ENCODE measurements at places on chromosomes 4 and X.

DNA sequence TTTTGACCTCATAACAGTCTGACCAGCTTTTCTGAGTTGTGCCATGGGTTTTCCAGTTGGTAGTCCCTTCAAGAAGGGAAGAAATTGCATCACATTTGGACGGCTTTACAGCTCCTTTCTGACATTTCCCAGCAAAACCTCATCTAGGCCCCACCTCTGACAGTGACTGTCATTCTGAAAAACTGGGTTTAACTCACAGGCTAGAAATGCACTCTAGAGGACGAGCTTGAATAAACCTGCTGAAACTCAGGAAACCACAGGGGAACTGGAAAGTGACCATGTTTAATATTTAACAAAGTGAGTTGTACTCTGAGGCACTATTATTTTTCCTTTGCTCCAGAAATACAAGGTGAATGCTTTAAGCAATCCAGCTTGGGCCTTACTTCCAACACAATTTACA is 434.3 kb upstream of the RASGEF1B start:
- DNase-seq = no peak

- no peak for DNase-seq
Observed at GRCh38 chr4:111838406-111838930, 306.8 kb upstream of the FAM241A start.

GRCh38 chrX:13515211-13515930 is 54.0 kb upstream of the EGFL6 start:
- DNase-seq = no peak

DNA sequence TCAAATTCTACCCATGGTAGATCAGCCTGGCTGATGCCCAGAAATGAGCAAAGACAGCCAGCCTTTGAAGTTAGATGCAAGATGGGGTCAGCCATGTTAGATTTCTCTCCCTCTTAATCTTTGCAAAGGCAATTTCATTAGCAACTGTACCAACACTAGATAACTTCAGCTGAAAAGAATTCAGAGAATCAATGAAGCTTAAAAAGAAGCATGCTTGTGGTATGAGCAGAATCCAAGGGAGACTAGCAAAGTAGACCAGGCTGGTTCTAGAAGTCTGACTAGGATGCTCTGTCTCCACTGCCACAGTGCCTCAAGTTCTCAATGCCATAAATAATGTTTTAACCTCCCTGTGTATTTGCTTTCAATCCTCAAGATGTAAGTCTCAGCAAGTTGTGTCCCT is 247.3 kb downstream of the SLC7A11 start:
- DNase-seq = no peak

- no peak for DNase-seq
Observed at GRCh38 chr4:154908168-154908567, 127.1 kb downstream of the RBM46 start.

DNA sequence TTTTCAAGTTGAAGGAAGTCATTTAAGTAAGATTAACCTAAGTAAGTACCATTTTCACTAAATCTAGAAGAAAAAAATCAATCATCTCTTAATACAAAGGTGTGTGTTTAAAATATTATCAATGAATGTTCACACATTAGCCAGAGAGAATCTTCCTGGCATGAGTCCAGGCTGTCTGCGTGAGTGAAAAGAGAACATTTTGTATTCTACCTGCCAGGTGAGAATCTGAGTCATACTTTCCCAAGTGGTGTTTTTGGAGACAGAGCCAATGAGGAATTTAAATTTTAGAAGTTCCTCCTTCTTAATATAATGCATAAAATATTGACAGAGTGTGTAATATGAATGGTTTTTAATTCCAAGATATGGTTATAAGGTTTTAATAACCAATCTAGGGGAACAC is 371.8 kb upstream of the NR3C2 start:
- no peak for DNase-seq

DNA sequence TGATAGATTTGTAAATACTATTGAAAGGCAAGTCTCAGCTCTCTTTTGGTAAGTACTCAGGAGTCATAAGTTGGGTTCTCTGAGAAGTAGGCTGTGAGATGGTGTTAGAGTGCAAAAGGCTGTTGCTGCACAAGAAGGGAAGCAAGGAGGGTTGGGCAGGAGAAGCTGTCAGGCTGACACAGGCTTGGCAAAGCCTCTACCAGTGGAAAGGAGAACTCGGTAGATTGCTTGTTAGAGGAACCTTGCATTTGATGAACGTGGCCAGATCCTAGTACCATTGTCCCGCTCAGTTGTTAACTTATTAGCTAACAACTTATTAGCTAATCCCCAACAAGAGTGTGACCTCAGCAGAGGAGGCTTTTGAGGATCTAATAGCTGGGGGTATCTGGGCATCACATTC is 449.3 kb upstream of the BOD1L1 start:
- no peak for DNase-seq

DNA sequence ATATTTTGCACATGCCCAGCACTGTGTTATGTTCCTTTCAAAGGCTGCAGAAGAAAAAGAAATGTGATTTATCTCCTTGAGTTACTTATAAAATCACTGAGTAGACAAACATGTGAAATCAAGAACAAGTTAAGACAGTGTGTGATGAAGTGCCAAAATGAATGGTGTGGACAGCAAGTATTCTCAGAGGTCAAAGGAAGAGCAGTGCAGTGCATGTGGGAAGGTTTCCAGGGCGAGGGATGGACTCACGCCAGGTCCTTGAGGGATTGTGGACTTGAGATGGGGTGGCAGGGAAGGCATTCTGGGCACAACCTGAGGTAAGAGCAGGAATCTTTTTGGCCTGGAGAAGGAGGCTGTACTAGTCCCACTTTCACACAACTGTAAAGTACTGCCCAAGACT is 115.5 kb downstream of the FNIP2 start:
- DNase-seq = no peak

- DNase-seq = no peak
Observed at GRCh38 chr4:336099-336892, 1.3 kb upstream of the ZNF141 start.

GRCh38 chr4:116913451-116913850 is 171.9 kb downstream of the TRAM1L1 start:
- no peak for DNase-seq

DNA sequence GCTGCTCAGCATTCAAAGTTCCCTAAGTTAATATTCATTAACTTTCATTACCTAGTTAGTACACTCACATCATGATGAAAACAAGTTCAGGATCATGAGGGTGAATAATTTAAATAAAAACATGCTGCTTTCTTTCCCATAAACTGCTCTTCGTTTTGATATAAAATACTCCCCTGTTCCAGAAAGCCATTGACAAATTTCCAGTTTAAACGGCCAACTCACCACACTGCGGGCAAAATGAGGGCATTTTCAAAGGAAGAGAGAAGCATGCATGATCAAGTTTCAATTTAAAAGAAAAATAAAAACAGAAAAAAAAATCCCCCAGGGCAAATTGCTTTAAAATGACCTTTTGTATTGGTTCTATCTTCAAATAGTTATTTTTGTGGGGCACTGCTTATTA is 69.6 kb downstream of the EPHA5 start:
- no peak for DNase-seq

DNA sequence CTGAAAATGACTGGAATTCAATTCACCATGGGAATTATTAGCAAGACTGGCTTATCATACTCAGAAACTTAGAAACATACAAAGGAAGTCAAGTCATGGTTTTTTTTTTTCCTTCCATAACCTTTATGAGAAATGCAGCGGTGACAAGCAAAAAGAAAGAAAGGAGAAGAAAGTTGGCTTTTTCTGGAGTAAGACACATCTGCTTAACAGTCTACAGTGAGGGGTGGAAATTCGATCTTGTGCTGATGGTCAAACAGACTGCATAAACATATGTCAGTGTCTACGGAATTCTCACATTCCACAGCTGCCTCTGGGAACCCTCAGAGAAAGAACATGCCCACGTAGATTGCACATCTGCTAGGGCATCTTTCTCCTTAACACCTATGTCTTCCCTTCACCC is 54.6 kb downstream of the PROM1 start:
- no peak for DNase-seq

Data from CD4-positive, alpha-beta T cell treated with Interleukin-17A for 1 hour (primary cell).